ENCODE measurements at places on chromosomes 12 and 14.
A peak's percentile ranks its signal among the peaks of the same experiment; 100 is the strongest.

- no peak for DNase-seq
Measured at GRCh38 chr14:87321548-87321947, 671.4 kb downstream of the GALC start.

GRCh38 chr12:41473441-41473840 lies 285.3 kb downstream of the PDZRN4 start:
- no peak for DNase-seq

- peak; percentile 26 for DNase-seq
Measured at GRCh38 chr12:47078733-47079467, 521 bp upstream of the PCED1B start.

- DNase-seq = no peak
Measured at GRCh38 chr14:58747181-58747580, 109.4 kb downstream of the DACT1 start.

Measured in stimulated activated CD4-positive, alpha-beta T cell treated with anti-CD3 and anti-CD28 coated beads, Interleukin-2, amount 100 ng/mL, for 4 hours (primary cell).